Midbrain (tissue), 1 donor: ENCODE measurements at places on chromosomes 6 and 20.

DNA sequence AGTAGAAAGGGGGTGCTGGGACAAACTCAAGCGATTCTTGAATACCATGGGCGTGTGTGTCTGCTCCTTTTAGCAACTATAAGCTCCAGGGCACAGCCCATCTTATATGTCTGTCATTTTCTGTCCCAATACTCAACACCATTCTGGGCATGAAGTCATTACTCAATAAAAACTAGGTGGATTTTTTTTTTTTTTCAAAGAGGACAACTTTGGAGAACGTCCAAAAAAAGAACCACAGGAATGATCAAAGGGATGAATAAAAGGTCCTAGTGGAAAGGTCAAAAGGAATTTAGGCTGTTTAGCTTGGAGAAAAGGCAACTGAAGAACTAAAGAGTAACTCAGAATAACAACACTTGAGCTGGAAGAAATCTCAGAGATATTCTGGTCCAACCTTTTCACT lies 24.4 kb downstream of the UQCC1 start:
- DNase-seq: no peak

DNA sequence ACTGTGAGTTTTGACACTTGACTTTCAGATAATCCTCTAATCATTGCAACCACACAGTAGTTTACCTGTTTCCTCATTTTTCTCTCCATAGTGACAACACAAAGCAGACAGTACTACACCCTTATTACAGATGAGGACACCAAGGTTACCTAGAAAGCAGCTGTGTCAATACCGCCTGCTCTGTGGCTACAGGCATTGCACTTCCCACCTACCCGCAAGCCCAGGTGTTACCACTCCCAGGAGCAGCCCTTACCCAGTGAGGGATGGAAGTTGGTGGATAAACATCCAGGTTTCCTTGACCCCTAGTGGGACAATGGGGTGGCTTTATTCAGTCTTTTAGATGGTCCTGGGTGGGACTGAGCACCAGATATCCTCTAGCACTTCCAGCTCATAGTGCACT lies 503.6 kb downstream of the PTPRT start:
- no peak for DNase-seq

DNA sequence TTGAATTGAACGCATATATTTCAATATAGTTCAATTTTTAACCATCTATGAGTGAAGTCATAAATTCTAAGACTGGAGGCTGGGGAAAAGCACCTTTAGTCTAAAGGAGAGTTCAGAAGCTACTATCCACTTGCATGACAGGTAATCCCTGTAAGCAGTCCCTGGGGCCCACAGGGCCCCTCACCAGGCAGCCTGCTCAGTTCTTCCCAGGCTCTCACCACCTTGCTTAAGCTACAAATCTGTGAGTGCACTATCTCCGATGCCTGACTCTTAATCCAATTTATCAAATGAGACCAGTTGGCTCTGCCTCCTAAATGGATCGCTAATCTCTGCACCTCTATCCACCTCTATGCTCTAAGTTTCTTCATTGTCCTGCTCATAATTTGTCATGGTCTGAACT lies 413.8 kb downstream of the PTPRT start:
- no peak for DNase-seq

GRCh38 chr6:34445313-34445860 lies 19.5 kb upstream of the RPS10 start:
- no peak for DNase-seq

DNA sequence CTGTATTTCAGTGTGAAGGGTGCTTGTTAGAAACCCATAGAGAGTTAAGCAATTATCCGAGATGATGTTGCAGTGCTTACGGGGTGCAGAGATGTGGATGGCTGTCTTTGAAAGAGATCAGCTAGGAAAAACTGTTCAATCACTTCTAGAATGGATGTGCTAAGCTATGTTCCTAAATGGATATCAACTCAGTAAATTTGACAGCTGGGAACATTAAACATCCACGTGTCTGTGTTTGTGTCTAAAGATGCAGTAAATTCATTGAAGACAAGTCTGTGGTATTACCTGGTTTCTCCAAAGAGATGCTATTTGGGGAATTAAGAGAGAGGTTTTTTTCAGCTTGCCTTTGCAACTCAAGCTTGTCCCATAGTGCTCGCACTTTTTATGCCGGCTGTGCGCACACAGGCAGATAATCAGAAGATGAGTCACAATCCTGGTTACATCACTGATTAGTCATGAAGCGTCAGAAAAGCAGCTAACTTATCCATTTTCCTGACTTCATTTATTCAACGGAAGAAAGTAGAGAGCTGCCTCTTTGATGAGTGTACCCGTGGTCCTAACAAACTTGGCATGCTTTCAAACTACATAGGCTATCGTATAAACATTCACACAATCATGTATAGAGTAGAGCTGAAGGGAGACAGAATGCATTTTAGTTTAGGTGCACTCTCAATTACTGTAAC lies 691.7 kb upstream of the SLC35B3 start:
- no peak for DNase-seq

DNA sequence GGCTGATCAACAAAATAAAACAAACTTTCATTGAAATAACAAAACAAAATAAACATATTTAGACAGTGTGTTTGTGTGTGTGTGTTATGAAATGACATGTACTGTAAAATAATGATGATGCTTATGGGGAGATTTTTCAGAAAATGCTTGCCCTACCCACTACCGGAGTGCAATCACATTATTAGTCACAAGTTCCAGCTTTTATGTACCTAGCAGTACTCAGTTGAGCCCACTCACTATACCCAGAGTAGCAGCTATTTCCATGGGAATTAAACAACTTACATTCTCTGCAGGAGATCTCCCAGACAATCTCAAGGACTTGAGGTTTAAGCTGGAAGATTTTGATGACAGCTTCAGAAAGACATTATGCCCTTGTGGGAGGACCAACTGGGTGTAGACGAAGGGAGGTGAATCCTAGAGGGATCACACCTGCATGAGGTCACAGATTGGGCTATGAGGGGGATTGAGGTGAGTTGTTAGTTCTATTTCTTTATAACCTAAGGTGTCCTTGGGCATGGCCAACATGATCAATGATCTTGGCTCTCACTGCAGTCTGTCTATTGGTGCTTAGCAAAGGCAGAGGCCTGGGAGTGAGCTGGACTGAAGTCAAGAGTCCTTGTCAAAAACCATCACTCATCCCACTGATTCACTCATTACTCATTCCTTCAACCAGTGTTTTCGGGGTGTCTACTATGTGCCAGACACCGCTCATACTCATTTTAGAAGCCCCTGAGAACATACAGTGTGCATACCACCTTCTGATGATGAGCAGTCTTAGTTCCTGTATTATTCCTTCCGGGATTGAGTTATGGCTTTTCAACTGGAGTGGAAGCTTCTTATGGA lies 6.7 kb upstream of the CLIC5 start:
- no peak for DNase-seq

- no peak for DNase-seq
Measured at GRCh38 chr20:53867741-53868351, 202.5 kb downstream of the BCAS1 start.

DNA sequence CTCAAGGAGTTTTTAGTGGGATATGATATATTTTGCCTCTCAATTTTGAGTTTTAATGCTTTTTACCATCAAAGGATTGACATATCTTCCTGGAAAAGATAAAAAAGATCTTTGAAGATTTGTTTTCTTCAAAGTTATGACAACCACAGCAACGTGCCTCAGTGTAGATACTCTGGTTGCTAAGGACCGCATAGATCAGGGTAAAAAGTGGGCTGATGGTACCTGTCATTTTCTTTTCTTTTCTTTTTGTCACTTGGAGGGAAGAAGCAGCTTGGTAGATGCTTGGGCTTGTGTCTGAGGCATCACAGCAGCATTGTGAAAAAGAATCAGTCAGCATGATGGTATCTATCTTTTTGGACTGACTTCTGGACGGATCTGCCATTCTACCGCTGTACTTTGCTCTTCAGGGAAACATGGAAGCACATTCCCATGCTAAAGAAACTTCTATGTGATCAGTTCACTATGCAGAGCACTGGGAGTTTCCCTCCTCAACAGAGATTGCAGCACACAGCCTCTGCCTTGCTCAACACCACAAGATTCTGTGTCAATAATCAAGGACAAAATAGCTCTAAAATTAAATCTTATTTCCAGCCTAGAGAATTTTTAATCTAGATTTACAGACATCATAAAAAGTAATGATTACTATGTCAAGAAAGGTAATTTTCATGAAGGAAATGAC lies 54.8 kb upstream of the SGK1 start:
- no peak for DNase-seq

- DNase-seq: no peak
Measured at GRCh38 chr20:61644378-61645076, 392.5 kb downstream of the CDH4 start.

GRCh38 chr6:79034865-79035264 lies 43.2 kb downstream of the PHIP start:
- DNase-seq: no peak

- no peak for DNase-seq
Measured at GRCh38 chr6:33818293-33818692, 14.5 kb upstream of the MLN start.

DNA sequence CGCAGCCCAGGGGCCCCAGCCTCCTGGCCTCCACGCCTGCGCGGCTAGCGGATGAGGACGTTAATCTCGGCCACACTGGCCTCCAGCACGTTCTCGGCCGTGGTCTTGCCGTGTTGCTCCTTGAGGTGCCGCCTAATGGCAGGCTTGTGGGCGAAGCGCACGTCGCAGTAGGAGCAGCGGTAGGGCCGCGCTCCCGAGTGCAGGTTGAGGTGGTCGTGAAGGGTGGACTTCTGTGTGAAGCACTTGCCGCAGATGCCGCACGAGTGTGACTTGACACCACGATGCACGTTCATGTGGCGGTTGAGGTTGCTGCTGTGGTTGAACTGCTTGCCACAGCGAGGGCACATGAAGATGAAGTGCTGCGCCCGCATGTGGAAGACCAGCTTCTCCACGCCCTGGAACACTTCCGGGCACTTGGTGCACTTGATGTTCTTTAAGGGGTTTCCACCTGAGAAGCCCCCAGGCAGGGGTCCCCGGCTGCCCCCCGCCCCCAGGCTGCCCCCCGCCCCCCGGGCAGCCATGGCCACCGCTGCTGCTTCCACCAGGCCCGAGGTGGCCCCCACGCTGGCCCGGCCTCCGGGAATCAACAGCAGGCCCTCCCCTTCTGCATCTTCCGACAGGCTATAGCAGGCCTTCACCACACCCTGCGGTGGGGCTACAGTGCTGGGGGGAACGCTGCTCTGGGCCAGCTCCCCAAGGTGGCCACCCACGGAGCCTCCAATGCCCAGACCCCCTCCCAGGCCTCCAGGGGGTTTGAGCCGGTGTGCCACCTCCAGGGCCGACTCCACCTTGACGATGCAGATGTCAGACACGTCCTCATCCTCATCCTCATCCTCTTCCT lies 1.8 kb downstream of the ZBTB12 start:
- DNase-seq: no peak

GRCh38 chr20:45060294-45060693 lies 40.6 kb downstream of the KCNS1 start:
- no peak for DNase-seq

- DNase-seq: no peak
Measured at GRCh38 chr20:5770231-5770986, 20.2 kb downstream of the SHLD1 start.

GRCh38 chr20:40777653-40778052 lies 88.6 kb upstream of the MAFB start:
- no peak for DNase-seq

GRCh38 chr6:119495230-119495683 lies 145.7 kb upstream of the MAN1A1 start:
- no peak for DNase-seq

GRCh38 chr20:23541776-23542175 lies 26.5 kb downstream of the CST9L start:
- no peak for DNase-seq

GRCh38 chr20:63215101-63216040 lies 560 bp downstream of the YTHDF1 start:
- DNase-seq: no peak

DNA sequence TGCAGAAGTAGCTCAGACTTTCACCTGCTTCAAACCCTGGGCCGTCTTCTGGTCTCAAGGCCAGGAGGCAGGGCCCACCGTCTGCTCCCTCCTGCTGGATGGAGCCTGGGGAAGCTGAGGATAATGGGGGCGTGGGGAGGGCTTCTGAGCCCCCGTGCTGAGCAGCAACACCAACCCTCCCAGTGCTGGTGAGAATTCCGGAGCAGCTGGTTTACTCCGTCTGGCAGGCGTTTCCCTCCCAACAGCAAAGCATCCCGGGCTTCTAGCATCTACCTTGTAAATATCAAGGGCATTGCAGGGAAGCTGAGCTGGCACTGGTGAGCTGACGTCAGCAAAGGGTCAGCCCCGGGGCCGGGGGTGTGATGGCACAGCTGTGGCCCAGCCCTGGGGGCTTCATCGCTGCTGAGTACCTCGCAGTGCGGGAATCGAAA lies 16.8 kb upstream of the CHRNA4 start:
- DNase-seq: no peak

GRCh38 chr20:51760905-51761546 lies 7.2 kb downstream of the ATP9A start:
- DNase-seq: no peak
